Bone marrow (tissue), 2 donors: ENCODE measurements at places on chromosomes 13 and 19.

- no peak for DNase-seq
Observed at GRCh38 chr13:101307181-101307701, 109.1 kb downstream of the NALCN start.

GRCh38 chr13:97120346-97120745 lies 101.8 kb upstream of the MBNL2 start:
- DNase-seq: no peak

DNA sequence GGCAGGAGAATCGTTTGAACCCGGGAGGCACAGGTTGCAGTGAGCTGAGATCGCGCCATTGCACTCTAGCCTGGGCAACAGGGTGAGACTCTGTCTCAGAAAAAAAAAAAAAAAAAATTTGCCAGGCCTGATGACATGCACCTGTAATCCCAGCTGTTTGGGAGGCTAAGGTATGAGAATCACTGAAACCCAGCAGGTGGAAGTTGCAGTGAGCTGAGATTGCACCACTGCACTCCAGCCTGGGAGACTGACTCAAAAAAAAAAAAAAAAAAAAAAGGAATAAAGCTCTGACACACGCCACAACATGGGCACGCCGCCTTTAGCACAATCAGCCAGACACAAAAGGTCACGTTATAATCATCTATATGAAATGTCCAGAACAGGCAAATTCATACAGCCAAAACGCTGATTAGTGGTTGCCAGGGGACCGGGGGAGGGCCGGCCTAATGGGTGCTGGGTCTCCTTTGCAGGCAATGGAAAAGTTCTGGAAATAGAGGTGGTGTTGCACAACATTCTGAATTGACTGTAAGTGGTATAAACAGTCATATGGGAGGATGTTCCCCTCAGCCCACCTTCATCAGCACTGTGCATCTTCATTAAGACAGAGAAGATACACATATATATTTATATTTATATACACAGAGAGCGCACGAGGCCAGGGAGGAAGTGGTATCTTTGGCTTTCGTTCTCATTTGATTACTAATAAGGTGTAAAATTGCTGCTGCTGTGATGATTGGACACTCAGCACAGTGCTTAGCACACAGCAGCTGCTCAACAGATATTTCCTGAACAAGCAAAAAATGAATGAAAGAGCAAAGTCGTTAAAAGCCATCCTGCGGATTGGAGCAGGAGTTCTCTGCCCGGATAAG lies 3.8 kb downstream of the HSPBP1 start:
- DNase-seq: no peak

GRCh38 chr13:51935326-51936171 lies 73.8 kb downstream of the CCDC70 start:
- no peak for DNase-seq

DNA sequence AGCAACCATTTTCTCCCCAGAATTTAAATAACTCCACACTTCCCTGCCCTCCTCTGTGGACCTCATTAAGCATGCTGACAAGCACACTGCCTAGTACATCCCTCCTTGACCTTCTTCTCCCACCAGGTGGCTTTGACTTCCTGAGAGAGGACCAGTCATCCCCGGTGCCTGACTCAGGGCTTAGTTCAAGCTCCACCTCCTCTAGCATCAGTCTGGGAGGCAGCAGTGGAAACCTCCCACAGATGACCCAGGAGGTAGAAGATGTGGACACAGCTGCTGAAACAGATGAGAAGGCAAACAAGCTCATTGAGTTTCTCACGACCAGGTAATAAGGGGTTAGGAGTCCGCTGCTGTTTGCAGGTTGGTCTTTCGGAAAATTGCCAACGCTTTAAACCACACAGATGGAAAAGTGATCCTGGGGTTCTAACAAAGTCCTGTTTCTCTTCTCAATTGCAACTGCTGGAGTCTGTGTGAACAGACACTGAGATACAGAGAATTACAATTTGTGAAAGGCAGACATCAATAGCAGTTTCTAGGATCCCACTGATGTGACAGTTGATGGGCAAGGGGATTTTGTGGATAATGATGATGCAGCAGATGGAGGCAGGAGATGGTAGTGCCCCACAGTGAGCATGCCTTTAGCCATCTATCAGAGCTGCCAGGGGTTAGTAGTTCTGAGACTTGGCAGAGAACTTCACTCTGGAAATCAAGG lies 86.7 kb downstream of the ZAR1L start:
- DNase-seq: no peak

DNA sequence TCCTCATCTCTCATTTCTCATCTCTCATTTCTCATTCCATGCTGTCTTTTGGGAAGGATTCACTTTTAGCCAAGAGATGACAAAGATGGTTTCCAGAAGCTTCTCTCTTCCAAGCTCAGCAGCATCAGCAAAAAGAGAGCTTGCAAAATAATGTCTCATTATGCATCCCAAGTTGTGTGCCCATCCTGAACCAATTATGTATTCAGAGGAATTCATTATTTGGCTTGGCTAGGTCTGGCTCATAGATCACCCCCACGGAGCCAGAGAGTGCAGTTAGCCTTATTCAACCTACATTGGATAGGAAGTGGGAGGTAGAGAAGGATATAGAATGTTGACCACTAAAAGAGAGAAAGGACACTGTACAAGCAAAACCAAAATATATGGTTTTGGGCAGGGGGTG lies 5.4 kb upstream of the OLFM2 start:
- DNase-seq: no peak

- DNase-seq: no peak
Observed at GRCh38 chr19:38663957-38664502, 16.6 kb downstream of the ACTN4 start.

GRCh38 chr19:55624109-55625003 lies at the start of gene ZNF784:
Gene ZNF784 (minus strand): TSS chr19:55624566. CDS start chr19:55624561, 5 bp downstream.
- peak; percentile 76 for DNase-seq

- DNase-seq: peak; percentile 71
Observed at GRCh38 chr13:97975848-97976609, 22.6 kb downstream of the IPO5 start.

DNA sequence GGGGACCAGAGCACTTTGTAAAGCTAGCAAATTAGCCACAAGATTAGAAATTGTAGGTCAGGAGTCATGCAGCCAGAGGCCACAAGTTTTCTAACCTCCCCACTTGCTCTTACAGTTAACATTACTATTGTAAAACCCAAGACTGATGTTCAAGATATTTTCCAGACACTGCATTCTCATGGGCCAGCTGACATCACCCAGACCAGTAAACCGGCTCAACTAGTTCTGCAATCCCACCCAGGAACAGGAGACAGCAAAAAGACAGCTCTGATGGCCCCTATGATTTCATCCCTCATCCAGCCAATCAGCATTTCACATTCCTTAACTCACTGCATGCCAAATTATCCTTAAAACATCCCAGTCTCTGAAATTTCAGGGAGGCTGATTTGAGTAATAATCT lies 178.5 kb downstream of the PRR20E start:
- no peak for DNase-seq

DNA sequence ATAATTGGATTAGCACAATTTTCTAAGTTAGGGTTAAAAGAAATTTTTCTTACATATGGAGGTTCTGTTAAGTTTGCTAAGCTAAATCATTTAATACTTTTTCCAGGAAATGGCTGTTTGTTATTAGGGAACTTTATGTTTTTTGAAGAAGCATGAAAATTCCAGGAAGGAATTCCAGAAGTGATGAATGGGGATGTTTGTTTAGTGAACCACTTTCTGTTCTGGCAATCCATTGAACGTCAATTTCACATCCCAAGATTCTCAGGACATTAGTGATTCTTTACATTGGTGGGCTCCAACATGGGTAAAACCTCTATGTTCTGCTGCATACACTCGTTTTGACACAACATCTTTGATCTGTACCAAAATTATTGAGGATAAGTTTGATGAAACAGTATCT lies 534.4 kb downstream of the IRS2 start:
- DNase-seq: no peak

GRCh38 chr19:33316541-33317264 lies 14.4 kb upstream of the CEBPA start:
- DNase-seq: no peak

GRCh38 chr19:49336482-49337266 lies 1.5 kb downstream of the CD37 start:
- no peak for DNase-seq

GRCh38 chr19:39479916-39480315 lies 722 bp upstream of the TIMM50 start:
- DNase-seq: no peak

DNA sequence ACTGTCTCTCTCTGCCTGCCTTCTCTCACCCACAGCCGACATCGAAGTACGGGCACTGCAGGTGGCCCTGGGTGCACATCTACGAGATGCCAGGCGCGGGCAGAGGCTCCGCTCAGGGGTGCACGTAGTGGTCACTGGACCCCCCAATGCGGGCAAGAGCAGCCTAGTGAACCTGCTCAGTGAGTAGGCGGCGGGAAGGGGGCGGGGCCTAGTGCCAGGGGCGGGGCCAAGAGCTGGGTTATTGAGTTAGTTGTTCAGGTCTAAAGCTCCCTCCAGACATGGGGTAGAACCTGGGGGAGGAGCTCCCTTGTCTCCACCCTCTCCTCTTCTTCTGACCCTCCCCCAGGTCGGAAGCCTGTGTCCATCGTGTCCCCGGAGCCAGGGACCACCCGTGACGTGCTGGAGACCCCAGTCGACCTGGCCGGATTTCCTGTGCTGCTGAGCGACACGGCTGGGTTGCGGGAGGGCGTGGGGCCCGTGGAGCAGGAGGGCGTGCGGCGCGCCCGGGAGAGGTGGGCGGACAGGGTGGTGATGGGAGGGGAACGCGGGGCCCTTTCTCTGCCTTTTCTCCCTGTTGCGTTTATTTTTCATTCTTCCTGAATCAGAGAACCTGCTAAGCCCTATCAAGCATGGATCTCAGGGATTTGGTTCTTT lies 1.9 kb downstream of the GTPBP3 start:
- DNase-seq: no peak

GRCh38 chr19:34666958-34667265 lies 10.0 kb downstream of the SCGB2B2 start:
- no peak for DNase-seq

DNA sequence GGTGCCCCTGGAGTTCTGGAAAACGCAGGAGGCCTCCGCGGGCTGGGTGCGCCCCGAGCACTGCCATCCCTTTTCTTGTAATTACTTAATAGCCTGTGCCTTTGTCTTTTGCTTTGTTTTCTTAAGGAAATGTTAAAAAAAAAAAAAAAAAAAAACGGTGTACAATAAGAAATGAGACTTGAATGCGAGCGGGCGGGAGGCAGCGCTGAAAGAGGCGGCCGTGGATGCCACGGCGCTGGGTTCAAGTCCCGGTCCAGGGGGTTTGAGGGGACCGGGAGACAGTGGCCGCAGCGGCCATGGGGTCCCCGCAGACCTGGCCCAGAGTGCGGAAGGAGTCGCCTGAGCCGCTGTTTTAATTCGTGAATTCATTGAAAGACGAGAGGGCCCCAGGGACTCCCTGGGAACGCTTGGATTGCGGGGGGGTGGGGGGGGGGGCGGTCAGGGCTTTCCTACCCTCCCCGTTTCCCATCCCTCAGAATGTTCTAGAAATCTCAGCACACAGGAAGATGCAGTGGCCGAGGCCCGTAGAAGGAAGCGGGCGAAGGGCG lies 349.2 kb upstream of the ARGLU1 start:
- DNase-seq: no peak

DNA sequence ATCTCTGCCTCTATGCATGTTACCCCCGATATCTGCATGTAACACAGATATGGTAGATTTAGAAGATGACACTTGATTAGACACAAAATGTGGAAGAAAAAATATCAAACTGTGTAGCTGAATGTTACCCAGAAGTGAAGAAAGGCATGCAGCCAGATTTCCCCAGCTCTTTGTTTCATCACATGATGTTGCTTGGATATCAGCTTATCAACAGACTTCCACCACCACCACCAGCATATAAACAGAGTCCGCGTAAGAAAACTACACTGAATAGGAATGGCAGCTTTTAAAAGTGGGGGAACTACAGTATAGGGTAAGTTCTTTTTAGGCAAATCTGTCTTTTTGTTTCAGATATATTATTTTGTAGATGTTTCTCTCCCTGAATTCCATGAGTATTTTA lies at the start of gene FAM216B:
Gene FAM216B (plus strand): TSS at position 233 of the 400 bp plus-strand sequence. CDS start 2,484 bp downstream, outside the sequence.
- no peak for DNase-seq

DNA sequence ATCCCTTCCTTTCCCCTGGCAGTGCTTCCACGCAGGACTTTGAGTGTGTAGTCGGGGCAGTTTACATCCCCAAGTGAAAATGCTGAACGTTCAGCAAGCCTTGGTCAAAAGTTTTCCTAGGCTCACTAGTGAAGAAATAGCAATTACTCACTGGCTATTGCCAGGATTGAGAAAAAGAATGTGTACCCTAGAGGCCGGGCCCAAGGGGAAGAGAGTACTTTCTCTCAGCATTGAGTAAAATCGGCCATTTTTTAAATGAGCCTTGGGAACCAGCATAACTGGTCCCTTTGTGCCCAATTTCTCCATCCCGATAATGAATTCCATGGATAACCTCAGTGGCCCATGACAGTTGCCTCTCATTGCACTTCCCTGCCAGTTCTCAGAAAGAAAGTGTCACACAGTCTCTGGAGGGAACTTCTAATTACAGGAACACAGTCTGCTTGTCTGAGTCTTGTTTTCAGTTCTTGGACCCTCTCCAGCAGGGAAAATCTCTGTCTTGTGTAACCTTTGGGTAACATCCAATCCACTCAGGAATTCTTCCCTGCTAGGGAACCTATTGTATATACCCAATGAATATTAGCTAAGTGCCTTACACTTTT lies 7.3 kb upstream of the OR7D2 start:
- no peak for DNase-seq

GRCh38 chr13:43815204-43815603 lies 28.4 kb upstream of the ENOX1 start:
- no peak for DNase-seq
